Activated CD8-positive, alpha-beta memory T cell treated with anti-CD3 and anti-CD28 coated beads, Interleukin-2, amount 50 U/mL, for 48 hours (primary cell): ENCODE measurements at places on chromosomes 1 and 21.
A peak's percentile ranks its signal among the peaks of the same experiment; 100 is the strongest.

DNA sequence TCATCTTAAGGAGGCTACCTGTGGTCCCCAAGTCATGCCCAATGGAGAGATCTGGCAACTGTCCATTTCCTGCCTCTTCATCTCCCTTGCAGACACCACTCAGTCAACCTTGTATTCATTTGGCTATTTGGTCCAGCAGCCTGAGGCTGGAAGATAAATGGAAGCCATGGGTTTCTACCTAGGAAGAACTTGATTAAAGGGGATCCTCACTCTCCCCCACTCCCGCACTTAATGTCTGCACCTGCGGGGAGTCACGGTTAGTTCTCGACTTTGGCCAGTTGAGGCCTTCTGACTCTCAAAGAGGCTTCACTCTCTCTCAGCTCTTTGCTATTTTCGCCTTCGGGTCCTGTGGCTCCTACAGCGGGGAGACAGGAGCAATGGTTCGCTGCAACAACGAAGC, 8.4 kb upstream of the ATXN7L2 start:
- DNase-seq, result peak; percentile 13

DNA sequence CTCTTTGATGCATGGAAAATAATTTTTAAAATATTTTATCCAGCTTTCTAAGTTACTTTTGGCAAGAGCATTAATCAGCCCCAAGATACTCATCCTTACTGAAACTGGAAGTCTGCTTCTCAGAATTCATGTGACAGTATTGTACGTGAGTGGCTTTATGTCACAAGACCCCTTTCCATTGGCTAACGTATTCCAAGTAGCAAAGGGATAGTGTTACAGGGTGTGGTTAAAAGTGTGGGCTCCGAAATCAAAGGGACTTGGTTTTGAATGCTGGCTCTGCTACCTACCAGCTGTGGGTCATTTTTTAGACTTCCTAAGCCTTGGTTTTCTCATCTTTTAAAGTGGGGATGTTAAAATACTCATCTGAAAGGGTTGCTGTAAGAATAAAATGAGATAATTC, 91.7 kb downstream of the RHOU start:
- DNase-seq, result no peak

GRCh38 chr1:153506831-153507413, 28.9 kb downstream of the S100A6 start:
- DNase-seq, result no peak

DNA sequence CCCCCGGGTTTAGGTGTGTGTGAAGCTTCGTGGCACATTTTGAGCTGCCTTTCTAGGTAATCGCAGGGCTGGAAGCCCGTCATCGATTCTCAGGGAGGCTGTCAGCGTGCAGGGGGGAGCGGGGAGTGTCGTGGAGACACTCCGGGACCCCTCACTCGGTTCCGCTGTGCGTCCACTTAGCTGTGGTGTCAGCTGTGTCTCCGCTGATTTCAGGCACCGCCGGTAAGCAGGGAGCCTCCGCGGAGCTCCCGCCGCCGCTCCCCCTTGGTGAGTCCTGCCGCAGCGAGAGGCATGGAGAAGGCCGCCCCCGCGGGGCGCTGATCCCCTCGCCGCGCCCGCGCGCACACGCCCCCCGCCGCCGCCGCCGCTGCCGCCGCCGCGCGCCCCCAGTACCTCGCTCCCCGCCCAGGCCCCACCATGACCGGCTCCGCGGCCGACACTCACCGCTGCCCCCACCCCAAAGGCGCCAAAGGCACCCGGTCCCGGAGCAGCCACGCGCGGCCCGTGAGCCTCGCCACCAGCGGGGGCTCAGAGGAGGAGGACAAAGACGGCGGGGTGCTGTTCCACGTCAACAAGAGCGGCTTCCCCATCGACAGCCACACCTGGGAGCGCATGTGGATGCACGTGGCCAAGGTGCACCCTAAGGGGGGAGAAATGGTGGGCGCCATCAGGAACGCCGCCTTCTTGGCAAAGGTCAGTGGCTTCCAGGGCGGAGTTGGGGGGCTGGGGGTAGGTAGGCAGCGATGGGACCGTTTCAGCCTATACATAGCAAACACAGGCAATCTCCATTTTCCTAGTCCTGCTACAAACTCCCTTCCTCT, 995 bp downstream of the VASH2 start:
- no peak for DNase-seq

GRCh38 chr1:94269921-94270320, 32.5 kb upstream of the ARHGAP29 start:
- no peak for DNase-seq

GRCh38 chr1:234408757-234409156, 35.5 kb downstream of the COA6 start:
- no peak for DNase-seq

GRCh38 chr1:24984800-24985522, 54.9 kb upstream of the RUNX3 start:
- no peak for DNase-seq

DNA sequence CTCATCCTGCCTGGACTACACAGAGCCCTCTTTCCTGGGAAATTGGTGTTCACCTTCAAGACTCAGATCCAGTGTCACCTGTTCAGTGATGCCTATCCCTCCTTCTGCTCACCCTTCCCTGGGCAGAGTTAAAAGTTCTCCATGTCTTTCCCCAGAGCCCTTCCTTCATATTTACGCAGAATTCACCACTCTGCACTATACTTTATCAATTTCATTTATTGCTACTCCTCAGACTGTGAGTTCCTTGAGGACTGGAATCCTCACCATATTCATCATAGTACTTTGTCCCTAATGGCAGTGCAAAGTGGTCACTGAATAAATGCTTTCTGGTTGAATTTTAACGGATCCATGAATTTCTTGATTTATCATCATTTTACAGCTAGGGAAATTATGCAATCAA, 300.0 kb downstream of the CHRM3 start:
- DNase-seq, result no peak

DNA sequence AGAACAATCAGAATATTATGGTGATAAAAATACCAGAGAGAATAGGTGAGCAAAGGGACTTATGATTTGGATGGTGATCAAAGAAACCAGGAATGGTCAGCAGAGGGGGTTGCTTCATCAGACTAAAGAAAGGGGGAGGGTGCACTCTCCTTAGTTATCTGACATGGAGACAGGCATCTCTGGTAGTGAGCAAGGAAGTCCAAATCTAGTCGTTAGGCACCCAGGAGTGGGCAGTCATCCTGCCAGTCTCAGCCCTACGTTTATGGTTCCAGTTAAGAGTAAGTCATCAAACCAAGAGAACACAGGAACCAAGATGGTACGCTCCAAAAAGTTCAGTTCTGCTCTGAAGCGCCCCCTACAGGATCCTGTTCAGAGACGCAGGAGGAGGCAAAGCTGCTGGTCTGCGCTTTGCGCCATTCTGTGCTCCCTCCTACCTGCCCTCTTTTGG, 28.6 kb downstream of the EBNA1BP2 start:
- DNase-seq, result peak; percentile 57

GRCh38 chr21:26153758-26154157, 16.8 kb downstream of the APP start:
- DNase-seq, result no peak

- DNase-seq, result no peak
Measured at GRCh38 chr1:77416692-77417450, 135.1 kb downstream of the AK5 start.

DNA sequence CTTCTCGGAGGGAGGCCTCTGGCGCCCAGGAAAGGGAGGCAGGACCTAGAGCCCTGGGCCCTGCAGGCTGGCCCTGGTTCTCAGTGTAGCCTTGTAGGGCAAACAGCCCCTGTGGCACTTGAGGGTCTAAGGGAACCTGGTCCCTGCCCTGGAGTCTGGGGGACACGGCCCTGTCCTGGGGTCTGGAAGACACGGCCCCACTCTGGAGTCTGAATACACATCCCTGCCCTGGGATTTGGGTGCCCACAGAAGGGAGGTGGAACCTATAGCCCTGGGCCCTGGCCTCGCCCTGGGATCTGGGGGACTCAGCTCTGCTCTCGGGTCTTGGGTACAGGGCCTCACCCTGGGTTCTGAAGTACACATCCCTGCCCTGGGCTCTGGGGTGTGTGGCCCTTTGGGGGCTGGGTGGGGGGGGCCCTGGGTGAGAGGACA, 97.9 kb downstream of the OBSCN start:
- no peak for DNase-seq

GRCh38 chr1:33045246-33045645, 8.6 kb upstream of the AK2 start:
- no peak for DNase-seq

- no peak for DNase-seq
Measured at GRCh38 chr1:100950781-100951180, 54.9 kb downstream of the SLC30A7 start.

DNA sequence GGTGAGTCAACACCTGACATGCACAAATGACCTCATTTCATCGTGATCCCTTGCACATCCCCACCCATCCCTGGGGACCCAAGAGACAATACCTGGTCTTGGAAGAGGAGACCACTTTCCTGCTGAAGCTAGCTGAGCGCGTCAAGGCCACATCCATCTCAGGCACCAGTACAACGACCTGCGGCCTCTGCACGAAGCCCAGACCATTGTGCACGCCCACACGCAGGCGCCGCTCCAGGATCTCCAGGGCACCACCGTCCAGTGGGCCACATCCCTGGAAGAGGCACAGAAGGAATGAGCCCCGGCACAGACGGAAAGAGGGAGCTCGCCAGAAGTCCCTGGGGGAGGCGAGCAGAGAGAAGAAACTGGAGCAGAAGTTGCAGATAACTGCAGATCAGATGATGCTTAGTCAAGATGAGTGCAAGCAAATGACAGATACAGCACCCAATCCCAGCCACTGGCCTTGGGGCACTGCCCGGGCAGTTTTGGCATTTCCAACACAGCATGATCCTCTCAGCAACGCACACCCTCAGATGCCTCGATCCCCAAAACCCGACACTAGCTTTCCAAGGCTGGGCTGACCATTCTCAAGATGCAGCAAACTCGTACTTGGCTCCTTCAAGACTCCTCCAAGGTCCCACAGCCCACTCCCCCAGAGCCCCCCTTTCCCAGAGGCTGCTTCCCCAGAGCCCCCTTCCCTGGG, 44.1 kb downstream of the NPHP4 start:
- peak; percentile 40 for DNase-seq

DNA sequence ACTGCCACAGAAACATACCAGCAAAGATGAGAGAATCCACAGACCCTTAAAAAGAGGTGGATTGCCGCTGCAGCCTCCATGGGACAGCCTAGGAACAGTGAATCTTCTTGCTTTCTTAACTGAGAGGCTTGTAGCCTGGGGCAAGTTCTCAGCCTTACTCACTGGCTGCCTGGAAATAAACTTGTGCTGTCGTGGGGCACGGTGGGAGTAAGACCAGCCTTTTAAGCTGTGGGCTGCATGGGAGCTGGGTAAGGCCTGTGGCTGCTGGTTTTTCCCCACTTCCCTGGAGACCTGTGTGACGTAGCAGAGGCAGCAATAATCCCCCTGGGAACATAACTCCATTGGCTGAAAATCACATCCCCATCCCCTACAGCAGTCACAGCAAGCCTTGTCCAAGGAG, 30.8 kb downstream of the CD2 start:
- no peak for DNase-seq

GRCh38 chr1:112298558-112298957, 97.5 kb upstream of the CTTNBP2NL start:
- DNase-seq, result no peak

DNA sequence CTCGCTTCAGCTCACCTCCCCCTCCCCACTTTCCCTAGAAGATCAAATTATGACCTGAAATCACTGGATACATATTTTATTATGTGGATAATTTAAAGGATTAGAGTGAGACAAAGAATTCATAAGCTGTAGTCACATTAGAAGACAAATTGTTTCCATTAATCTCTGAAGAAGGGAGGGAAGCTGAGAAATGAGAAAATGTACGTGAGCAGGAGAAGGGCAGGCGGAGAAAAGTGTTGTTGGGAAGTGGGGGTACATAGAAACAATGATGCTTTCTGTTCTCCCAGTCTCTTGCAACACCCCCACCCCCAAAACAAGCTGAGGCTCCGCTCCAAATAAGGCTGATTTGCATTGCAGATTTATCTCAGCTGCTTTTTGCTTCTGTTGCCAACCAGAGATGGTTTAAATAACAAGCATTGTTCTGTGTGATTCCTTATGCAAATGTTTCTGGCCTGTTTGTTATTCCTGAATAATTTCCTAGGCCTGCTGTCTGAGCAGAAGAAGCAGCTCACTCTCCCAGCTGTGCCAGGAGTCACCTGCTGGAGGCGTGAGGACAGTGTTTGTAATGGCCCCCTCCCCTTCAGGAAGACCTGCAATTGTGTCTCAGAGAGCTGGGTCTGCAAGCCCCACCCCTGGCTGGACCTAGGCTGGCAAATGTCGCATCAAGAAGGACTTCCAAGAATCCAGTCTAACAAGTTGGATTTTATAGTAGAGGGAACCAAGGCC, 121.8 kb upstream of the TNR start:
- DNase-seq, result no peak

DNA sequence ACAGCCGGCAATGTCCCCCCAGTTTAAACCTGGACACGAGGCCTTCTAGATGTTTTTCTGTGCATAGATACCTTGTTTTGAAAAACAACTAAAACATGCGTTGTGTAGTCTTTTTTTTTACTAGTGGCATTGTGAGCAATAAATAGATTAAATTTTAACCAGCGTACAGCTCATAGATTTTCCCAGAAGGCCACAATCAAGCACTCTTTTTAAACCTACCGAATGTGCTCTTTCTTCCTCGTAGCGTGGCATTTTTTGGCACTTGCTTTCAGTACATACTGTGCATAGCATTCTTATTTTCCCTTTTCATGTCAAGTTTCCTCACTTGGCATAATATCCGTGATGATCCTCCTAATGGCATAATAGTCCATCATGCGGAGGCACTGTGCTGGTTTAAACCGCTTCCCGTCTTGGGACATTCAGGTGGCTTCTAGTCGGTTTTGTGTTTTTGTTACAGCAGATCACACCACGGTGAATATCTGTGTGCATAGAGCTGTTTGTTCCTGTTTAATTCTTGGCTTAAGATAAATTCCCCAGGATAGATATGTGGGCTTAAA, 95.3 kb downstream of the PDE9A start:
- DNase-seq, result no peak

DNA sequence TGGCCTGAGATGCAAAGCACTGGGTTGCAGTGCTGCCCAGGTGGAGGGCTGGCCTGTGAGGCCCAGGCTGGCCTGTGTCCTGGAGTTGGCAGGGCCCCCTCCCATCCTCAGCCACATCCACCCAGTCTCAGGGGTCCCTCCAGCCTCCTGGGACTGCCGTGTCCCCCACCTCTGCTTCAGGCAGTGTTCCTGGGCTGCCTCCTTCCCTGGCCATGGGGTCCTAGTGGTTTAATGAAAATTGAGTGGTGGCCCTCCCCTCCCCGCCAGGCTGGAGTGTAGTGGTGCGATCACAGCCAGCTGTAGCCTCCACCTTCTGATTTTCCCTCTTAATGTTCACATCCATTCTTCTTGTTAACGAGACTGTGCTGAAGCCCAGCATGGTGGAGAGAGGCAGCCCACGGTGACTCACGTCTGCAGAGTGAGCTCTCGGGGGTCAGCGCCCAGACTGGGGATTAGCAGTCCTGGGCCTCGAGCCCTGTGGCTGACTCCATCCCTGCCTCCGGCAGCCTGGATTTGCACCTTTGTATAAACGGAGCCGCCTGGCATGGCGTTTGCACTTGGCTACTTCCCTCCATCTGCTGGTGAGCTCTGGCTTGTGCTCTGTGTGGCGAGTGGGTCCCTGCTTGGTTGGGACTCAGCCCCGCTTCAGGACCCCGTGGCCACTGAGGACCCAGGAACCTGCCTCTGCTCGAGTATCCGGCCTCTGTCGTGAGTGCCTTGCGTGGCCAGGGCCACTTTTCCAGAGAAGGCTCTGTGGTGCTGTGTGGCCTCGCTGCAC, 6.9 kb downstream of the MIB2 start:
- DNase-seq, result no peak
